Uterine smooth muscle cell (primary cell): ENCODE measurements at places on chromosomes 4 and X. TPM values are rescaled to one million over a fixed set of nuclear protein-coding genes. Genes with fewer than 3 reads are reported as not detected.

The PHKA1 gene
- total RNA-seq = 10.1 and 15.7 TPM in 2 replicates

The AKAP14 gene
- not detected in 2 replicates for total RNA-seq

The TMEM31 gene
- total RNA-seq = not detected in 2 replicates

The PDLIM5 gene
- 103 and 157 TPM in 2 replicates for total RNA-seq

The MOSPD2 gene
- 28.0 and 45.2 TPM in 2 replicates for total RNA-seq

The F11 gene
- total RNA-seq = not detected in 2 replicates

The P2RY8 gene
- total RNA-seq = not detected in 2 replicates

The TLR1 gene
- total RNA-seq = 2.1 and 2.5 TPM in 2 replicates

The USP27X gene
- total RNA-seq = 2.7 and 3.4 TPM in 2 replicates

The RAB33A gene
- total RNA-seq = 4.3 and 9.4 TPM in 2 replicates

The SH3TC1 gene
- total RNA-seq = 2.0 and 2.3 TPM in 2 replicates

The PAGE4 gene
- not detected in 2 replicates for total RNA-seq

The CT83 gene
- total RNA-seq = not detected in 2 replicates

The CXCL6 gene
- total RNA-seq = 0.77 and 1.1 TPM in 2 replicates

The SSX4 gene
- not detected in 2 replicates for total RNA-seq

The STPG2 gene
- total RNA-seq = not detected in 2 replicates

The KLKB1 gene
- total RNA-seq = not detected in 2 replicates

The ZFYVE28 gene
- 4.9 and 5.0 TPM in 2 replicates for total RNA-seq

The ZGRF1 gene
- 10.4 and 26.7 TPM in 2 replicates for total RNA-seq

The MAGEC1 gene
- total RNA-seq = not detected in 2 replicates
